Kidney epithelial cell (primary cell): ENCODE measurements at places on chromosomes 7 and 10.

- no peak for DNase-seq
These were observed 86.1 kb downstream of the CUX1 start for GRCh38 chr7:101903515-101903868.

DNA sequence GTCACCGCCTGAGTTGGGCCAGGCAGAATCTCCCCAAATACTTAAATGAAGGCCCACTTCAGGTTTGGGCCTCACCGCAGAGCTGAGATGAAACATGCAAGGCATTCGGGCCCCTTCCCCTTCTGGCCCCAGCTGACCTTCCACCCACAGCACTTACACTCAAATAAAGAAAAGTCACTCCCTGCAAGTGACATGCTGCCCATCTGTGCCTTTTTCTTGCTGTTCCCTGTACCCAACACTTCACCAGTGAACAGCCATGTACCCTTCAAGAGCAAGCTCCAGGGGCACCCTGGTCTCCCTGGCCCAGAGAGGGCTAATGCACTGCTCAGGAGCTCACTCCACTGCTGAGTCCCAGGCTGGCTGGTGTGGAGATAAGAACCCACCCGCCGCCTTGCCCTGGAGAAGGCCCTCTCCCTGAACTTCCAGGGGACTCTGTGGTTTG is 40.7 kb downstream of the ZCCHC24 start:
- no peak for DNase-seq

DNA sequence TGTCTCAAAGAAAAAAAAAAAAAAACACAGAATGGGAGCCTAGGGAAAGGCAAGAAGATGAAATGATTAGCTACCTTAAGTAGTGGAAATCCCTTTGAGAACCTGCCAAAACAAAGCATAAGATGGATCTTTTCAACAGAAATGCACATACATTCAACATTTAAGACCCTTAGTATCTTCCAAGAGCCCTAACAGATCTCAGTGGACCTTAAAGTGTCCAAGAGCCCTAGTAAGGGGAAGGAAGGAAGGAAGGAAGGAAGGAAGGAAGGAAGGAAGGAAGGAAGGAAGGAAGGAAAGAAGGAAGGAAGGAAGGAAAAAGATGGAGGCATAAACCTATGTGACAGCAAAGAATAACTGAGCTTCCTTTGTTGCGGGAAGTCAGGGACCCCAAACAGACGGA is 11.6 kb upstream of the MACROH2A2 start:
- DNase-seq: no peak

GRCh38 chr7:55050281-55050680 is 31.5 kb downstream of the EGFR start:
- DNase-seq: no peak

DNA sequence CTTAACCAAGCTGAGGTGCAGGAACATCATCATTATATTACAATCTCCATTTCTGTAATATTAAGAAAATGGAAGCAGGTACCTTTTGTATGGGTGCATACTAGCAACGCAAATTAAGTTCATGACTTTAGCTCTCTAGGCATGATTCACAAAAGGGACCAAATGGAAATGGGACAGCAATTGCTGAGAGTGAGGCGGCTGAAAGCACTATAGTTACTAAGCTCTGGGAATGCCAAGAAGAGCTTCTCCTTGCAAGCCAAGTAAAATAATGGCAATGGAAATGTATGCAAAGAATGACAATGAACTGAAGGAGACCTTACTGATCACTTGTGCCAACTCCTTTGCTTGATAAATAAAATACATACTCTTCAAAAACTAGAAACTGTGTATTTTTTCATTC is 36.2 kb upstream of the RNF148 start:
- DNase-seq: no peak

DNA sequence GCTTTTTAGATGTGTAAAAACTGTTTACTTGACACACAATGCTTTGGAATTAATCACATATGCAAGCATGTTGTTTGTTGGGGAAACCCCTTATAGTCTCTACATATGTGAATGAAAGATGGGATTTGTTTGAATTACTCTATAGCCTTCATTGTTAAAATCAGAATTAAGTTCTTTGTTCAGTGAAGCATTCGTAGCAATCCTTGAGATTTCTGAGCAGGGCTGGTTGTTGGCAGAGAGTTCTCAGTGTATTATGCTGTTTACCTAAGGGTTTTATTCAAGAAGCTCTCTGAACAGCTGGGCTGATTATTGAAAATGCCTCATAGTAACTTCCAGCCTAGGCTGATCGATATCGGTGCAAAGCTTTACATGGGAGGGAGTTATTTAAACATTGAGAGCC is 190.9 kb downstream of the VTI1A start:
- no peak for DNase-seq

- no peak for DNase-seq
These were observed 285.0 kb upstream of the HABP2 start for GRCh38 chr10:113267619-113268562.

DNA sequence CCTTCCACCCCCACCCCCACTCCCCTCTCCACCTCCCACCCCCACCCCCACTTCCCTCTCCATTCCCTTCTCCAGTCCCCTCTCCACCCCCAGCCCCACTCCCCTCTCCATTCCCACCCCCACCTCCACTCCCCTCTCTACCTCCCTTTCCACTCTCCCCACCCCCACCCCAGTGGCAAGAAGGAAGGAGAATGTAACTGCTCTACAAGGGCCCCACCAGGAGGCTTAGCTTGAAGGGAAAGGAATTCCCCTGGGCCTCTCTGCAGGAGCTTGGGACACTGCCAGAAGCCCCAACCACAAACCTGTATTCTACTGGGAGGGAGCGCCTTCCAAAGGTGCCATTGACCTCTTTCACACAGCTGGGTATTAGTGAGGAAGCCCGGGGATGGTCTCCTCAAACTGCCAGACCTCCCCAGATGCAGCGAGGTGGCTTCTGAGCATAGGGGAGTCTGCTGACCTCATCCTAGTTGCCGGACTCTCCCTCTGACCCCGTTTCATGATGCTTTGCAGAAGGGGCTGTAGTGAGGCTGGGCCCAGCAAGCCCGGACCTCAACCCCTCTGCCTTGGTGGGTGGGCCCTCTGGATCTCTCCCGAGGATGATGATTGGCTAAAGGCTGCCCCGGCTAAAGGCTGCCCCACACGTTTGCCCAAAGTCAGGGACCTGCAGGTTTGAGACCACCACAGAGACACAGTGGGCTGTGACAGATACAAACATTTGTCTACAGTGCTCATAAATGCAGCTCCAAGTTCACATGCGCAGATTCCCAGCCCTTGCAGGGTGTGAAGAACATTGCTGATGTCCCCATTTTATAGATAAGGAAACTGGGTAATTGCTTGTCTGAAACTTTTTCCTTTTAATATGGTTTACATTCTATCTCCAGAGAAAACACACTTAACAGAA is 2.9 kb downstream of the DEPP1 start:
- DNase-seq: peak; percentile 77

GRCh38 chr10:58262766-58263165 is 4.9 kb downstream of the IPMK start:
- DNase-seq: no peak
